ENCODE measurements at places on chromosomes 7 and 10.

- DNase-seq, result no peak
Observed at GRCh38 chr7:157973971-157974677, 613.5 kb downstream of the PTPRN2 start.

GRCh38 chr10:85597006-85597405, 769.6 kb downstream of the GRID1 start:
- no peak for DNase-seq

- DNase-seq, result no peak
Observed at GRCh38 chr10:103671126-103671895, 177.8 kb downstream of the NEURL1 start.

DNA sequence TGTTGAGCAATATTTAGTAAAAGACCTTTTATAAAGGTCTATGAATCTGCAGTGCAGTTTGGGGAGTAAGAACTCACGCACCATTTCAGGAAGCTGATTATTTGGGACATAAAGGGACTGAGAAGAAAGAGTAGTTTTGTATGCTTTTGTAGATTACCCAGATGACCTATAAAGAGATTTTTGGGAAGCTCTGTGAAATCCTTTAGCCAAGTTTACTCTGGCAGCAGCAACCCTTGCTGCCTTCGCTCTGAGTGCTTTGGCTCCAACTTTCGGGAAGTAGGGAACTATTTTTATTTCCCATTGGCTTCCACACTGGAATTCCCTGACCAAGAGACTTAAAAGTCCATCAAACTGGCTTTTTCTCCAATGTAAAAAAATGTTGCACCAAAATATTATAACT, 1110.1 kb upstream of the PHF14 start:
- no peak for DNase-seq

- DNase-seq, result no peak
Observed at GRCh38 chr10:69573056-69573806, at the start of gene NEUROG3. Gene NEUROG3 (minus strand): TSS chr10:69573422. CDS start chr10:69573043, 379 bp downstream.

DNA sequence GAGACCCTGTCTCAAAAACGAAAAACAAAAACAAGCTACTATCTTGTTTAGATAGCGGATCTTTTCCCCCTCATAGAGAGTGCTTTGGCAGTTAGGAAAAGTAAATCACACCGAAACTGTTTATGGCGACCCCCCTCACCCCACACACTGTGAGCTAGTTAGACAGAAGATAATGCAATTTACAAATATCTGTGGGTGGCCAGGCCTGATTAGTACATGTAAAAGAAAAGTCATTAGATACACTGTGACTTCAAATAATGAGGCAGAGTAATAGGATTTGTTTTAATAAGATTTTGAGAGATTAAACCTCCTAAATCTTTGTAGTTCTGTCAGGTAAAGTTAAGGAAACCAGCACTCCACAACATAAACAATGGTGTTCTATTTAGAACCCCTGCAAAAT, 121.1 kb downstream of the ST7 start:
- no peak for DNase-seq

- DNase-seq, result no peak
Observed at GRCh38 chr10:131930586-131931330, 29.9 kb downstream of the PPP2R2D start.

DNA sequence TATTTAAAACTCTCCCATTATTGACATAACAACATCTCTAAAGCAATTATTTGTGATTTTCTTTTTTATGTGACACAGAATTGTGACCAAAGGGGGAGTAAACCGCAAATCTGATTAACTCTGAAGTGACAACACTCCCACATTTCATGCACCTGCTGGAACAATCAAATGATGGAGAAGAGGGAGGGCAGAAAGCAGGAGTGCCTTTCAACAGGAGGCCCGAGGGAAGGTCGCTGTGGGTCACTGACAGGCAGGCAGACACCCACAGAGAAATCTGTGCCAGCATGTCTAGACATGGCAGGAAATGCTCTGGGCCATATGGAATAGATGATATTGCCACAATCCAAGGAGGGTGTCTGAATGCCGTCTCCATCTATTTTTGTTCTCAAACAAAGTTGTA, 247.3 kb downstream of the DOCK4 start:
- DNase-seq, result no peak

GRCh38 chr7:73856941-73857340, 4.0 kb upstream of the TMEM270 start:
- DNase-seq, result no peak

- DNase-seq, result no peak
Observed at GRCh38 chr10:118562851-118563250, 32.6 kb downstream of the PRLHR start.

- no peak for DNase-seq
Observed at GRCh38 chr7:151428378-151429236, 11.3 kb downstream of the CRYGN start.

- no peak for DNase-seq
Observed at GRCh38 chr7:6650521-6651011, 13.4 kb downstream of the ZNF316 start.

GRCh38 chr7:68537051-68537773, 1061.1 kb upstream of the AUTS2 start:
- no peak for DNase-seq

DNA sequence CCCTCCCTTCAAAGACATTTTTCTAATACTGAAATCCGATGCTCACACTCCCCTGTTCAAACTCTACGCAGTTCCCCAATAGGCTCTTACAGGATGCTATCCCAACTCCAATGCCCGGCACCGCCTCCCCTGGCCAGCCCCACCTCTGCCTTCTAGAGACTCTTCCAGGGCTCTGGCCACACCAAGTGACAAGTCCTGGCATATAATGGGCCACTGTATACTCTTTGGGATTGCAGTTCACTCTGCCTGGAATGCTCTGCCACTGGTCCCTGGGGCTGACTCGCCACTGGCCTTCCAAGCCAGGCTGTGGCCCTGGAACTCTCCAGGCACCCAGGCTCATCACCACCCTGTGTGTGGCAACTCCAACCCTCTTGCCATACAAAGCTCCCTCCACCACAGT, 3.1 kb upstream of the BRI3 start:
- DNase-seq, result no peak

- no peak for DNase-seq
Observed at GRCh38 chr10:80168162-80168511, 35.6 kb downstream of the PLAC9 start.

- no peak for DNase-seq
Observed at GRCh38 chr7:82506208-82506607, 62.6 kb upstream of the CACNA2D1 start.

DNA sequence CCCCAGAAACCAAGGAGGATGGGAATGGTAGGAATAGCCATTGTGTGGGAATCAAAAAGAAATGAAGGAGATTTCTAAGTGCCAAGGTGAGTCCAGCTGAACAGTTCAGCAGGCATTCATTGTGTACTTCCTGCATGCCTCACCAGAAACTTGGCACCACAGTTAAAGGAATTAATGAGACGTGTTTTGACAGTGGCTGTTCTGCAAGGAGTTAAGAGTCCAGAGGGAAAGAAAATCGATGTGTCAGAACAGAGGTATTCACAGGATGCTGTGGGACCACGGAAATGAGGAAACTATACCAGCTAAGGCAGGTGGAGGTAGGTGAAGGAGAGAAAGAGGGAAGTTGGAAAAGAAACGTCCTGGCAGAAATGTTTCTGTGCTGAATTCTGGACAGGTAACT, 78.1 kb downstream of the PRKCQ start:
- DNase-seq, result no peak

- no peak for DNase-seq
Observed at GRCh38 chr7:118245267-118246040, 20.9 kb downstream of the ANKRD7 start.

DNA sequence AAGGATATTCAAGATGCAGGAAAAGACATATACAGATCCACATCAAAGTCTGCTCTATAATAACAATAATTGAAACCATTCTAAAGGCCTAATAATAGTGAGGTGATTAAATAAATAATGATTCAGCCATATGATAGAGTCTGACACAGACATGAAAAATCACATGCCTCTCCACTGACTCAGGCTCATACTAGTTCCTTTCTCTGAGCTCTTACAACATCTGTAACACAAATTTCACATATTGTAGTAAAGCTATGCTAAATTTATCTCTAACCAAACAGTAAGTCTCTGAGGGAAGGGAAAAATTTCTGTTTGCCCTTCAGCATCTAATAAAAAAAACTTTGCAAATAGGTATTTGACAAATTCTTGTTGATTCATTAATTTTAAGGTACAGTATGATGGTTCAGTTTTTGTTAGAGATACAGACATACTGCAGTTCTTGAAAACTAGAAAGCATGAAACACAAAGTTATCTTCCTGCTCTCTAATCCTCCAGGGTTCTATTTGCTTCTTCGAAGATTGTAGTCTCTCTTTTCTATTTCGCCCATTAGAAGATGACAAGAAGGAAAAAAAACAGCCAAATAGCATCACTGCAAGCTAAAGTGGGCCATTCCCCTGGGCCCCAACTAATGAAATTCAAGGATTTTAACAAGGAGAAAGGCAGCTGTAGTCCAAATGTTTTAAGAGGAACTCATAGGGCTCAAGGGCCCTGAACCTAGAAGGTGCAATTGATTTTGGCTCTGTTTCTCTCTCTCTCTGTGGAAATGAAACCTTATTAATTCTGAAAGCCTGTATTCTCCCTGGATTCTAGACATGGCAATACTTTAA, 53.9 kb downstream of the CUBN start:
- DNase-seq, result no peak

DNA sequence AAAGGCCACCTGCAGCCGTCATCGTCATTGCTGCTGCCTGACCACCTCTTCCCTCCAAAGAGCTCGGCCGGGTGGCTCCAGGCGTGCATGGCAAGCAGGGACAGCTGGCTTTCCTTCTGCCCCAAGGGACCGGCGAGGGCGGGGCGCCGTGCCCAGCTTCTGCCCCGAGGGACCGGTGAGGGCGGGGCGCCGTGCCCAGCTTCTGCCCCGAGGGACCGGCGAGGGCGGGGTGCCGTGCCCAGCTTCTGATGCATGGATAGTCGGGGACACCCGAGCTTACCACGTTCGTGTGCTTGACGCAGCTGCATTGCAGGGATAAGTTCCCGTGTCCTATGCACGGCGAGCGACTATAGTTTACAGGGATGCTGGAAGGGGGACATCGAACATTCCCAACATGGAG, 27.0 kb downstream of the CFAP46 start:
- no peak for DNase-seq

DNA sequence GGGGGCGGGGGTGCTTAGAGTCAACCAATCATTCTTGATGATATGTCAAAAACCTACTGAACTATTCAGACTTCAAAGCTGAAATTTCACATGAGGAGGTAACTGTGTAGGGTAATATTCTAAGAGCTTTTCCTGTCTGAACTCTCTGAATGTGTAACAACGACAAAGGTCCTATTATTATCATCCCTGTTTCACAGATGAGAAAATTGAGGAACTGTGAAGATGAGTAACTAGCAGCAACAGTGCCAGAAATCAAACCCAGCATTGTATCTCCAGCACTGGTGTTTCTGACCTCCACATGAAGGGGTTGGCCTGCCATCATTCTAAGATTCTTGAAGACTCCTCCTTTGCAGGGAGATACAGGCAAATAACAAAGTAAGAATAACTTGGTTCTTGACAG, 294.7 kb upstream of the AOAH start:
- no peak for DNase-seq

- no peak for DNase-seq
Observed at GRCh38 chr7:30322271-30323005, 38.0 kb downstream of the ZNRF2 start.

DNA sequence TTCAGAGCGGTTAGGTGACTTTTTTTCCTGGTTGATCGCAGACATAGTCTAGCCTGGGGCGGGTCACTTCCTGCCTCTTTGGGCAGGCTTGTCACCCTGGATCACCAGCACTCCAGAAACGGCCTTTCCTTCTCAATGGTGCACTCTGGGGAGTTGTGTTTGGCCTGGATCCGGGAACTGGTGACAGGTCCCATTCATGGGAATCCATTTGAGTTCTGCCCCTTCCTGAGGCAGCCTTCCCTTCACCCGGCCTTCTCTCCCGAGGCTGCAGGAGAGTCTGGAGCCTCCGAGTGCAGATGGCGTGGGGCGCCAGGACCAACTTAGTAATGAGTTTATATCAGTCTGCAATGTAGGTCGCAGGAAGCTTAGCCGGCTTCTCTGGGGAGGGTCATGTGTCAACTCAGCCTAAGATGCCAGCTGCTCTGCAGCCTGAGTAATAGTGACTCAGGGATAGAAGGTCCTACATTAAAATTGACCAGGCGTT, 54.2 kb downstream of the TACR2 start:
- no peak for DNase-seq

DNA sequence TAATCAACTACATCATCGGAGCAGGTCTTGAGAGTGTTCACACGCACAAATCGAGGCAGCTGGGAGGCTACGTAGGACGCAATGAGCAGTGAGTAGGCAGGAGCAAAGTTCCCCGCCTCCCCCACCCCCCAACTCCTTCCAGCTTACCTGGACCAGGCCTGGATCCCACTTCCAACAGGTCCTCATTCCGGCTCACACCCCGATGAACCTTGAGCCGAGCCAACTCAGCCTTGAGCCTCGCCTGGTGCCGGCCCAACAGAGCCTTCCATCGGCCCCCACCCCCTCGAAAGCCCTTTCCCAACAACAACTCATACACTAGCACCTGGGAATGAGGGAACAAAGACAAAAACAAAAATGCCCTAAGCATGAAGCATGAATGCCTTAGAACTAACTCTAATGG, 1.2 kb downstream of the NSUN5 start:
- no peak for DNase-seq

DNA sequence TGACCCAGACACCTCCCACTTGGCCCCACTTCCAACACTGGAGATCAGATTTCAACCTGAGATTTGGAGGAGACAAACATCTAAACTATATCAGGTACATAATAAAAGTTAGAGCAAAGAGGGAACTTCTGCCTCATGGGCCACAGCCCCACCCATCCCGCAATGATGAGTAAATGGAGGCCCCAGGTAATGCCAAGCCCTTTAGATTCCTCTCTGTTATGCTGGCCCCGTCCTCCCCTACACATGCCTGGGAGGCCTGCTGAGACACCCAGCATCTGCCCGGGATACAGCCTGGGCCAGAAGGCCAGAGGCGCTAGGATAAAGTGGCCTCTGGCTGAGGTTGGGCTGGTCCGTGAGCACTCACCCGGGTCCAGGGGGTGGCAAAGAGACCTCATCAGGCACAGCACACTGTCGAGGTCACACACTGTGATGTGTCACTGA, 185.5 kb upstream of the SH2B2 start:
- no peak for DNase-seq

- no peak for DNase-seq
Observed at GRCh38 chr10:22623633-22624253, 90.6 kb downstream of the PIP4K2A start.

DNA sequence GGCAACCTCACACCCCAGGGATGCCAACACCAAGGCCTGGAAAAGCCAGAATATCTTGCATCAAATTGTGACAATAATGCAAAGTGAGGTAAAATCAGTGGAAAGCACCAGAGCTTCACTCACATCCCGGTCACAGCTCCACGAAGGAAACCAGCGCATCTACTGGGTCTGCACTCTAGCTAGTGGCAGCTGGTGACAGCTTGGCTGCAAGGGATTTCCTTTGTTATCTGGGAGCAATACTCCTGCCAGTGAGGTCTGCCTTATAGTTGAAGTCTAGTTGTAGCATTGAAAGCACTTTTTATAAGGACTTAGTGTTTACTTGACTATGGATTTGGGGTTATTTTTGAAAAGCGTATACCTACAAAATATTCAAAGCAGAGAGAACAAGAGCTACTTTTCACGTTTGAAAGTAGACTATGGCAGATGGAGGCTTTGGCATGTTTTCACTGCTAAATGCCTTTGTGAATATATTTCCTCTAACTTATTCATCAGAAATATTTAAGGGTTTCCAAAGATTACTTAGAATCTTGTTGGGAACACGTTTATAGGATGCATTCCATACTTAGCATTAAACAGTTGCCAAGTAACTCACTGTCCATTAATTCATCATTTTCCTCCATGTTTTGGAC, 26.1 kb downstream of the WDFY4 start:
- DNase-seq, result no peak
